Ureter (tissue), 1 donor: ENCODE measurements at places on chromosomes 2 and 18.

GRCh38 chr2:186827862-186828492, 21.0 kb downstream of the ZSWIM2 start:
- no peak for DNase-seq

- no peak for DNase-seq
These were observed 40.8 kb upstream of the SPAG16 start for GRCh38 chr2:213243189-213244044.

DNA sequence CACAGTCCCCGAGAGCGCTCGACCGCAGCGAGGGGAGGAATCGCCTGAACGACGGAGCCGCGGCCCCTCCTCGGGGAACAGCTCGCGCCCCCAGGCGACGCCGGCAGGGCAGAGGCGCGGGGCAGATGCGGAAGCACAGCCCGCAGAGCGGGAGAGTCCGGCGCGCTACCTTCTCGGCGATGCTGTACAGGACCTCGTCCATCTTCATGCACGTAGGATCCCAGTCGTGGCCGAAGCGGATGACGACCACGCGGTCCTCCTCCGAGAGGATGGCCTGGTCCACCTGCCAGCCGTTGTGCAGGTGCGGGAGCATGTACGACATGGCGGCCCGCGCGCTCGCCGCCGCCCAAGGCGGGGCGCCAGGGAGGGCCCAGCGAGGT, 302 bp downstream of the TXNL4A start:
- peak; percentile 52 for DNase-seq

DNA sequence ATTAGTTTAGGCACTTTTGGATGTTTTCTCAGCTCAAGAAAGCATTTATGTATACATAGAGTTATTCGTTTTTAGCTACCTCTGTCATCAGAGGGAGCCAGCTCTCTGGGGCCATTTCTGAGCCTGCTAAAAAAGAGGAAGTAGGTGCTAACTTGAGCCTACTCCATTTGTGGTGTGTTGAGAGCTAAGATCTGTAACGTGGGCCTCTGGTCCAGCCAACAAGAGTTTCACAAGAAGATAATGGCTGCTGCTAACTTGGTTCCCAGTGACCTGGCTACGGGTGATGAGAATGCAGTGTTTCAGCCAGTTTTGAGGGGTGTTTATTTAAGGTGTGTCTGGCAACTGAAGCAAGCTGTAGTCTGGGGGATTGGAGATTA, 182.5 kb downstream of the PRKCE start:
- DNase-seq, result no peak

DNA sequence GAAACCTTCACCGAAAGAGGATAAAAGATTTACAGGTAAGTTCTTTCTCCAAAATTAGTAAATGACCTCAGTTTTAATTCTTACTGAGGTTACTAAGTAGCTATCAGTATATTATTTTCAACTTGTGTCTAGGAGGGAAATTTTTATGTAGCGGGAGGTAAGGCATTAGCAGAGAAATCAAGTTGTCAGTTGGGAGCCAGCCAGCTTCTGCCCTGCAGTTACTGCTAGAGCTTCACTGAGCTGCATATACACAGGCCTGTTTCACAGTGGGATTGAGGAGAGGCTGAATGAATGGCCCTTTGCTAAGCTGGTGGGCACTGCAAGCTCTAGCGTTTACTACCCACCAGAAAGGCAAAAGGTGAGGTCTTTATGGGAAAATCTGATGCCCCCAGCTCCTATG, 105.7 kb downstream of the ACAA2 start:
- no peak for DNase-seq

DNA sequence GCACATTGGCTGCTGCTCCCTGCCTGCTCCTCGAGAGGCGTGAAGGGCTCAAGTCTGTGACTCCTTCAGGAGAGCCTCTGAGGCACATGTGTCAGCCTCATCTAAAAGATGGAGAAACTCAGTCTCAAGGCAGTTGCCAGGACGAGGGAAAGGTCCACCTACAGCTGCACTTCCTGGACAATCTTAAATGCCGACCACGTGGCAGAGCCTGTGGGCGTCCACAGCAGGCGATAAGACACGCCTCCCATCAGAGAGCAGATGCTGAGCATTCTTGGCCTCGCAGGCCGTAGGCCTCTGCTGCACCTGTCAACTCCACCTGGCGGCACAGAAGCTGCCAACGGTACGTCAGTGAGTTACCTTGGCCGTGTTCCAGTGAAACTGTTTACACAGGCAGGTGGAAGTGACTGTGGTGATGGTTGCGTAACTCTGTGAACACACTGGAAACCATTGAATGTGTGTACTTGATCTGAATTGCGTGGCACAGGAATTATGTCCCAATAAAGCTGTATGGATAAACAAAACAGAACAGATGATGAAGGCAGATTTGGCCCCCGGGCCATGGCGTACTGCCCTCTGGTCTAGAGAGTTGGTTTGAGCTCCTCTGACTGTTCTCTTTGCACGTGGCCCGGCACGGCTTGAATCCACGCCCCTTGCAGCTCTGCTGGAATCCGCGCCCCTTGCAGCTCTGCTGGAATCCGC, 114.5 kb downstream of the RNF144A start:
- peak; percentile 89 for DNase-seq

GRCh38 chr2:86825693-86826381, 35.1 kb upstream of the CD8A start:
- no peak for DNase-seq

- no peak for DNase-seq
These were observed 32.2 kb downstream of the PLEKHA3 start for GRCh38 chr2:178512484-178512883.

DNA sequence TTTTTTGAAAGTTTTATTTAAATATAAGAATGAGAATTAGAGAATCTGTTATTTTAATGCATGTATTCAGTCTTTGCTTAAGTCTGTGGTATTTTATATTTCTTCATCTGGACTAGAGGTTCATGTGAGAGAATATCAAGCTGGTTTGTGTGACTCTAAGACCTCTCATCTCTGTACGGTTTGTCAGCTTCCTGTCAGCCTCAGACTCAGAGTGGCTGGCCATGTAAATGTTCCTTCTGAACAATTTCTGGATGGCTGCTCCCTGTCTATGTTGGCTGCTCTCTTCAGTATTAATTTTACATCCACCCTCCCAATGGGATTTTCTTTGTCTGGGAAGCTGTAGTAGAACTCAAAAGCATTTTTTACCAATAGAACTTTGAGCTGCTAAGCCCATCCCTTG, 225.3 kb upstream of the THUMPD2 start:
- DNase-seq, result no peak

GRCh38 chr18:59149007-59149406, 9.3 kb downstream of the SEC11C start:
- DNase-seq, result no peak

GRCh38 chr18:77433076-77433475, 183.4 kb downstream of the GALR1 start:
- DNase-seq, result no peak

GRCh38 chr18:40832362-40832761, 1122.7 kb upstream of the PIK3C3 start:
- no peak for DNase-seq

GRCh38 chr18:10247021-10247741, 207.3 kb upstream of the APCDD1 start:
- DNase-seq, result no peak

- no peak for DNase-seq
These were observed 127.5 kb upstream of the DAPL1 start for GRCh38 chr2:158667586-158667985.

DNA sequence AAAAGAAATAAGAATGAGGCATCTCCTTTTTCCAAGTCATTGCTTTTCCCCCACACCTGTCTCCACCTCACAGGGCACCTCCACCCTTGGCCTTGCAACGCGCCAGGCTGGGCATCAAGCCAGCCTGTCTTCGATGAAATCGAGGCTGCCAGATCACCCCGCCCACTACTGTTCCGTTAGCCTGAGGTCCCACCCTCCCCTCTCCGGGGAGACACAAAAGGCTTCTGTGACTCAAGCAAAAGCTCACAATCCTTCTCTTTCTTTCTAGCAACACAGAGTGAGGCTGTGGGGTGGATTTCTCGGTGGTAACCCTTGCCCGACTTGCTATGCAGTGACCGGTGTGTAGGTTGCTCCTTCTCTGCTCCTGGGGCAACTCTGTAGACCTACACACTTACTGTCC, 9.9 kb downstream of the TNP1 start:
- DNase-seq, result no peak

DNA sequence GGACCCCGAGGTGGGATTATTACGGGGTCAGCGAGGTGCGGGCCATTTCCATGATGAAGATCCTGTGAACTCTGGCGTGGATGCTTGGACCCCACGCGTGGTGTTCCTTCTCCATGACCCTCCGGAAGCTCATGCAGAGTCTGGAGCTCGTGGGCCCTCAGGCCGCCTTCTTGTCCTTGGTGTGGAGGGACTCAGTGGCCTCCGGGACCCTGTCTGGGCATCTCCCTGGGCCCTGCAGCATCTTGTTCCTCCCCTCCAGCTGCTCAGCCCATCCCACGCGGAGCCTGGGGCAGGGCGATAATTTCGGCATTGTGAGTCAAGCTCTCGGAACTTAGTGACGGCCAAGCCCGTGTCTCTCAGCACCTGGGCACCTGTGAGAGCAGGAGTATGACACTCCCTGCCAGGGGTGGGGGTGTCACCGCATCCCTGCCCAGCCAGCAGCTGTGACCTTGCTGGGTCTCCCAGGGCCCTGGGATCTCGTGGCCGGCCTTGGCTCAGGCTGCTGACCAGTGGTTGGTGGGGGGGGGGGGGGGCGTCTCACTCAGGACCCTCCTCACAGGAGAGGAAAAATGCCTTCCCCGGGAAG, 24.6 kb downstream of the RTP5 start:
- peak; percentile 45 for DNase-seq

DNA sequence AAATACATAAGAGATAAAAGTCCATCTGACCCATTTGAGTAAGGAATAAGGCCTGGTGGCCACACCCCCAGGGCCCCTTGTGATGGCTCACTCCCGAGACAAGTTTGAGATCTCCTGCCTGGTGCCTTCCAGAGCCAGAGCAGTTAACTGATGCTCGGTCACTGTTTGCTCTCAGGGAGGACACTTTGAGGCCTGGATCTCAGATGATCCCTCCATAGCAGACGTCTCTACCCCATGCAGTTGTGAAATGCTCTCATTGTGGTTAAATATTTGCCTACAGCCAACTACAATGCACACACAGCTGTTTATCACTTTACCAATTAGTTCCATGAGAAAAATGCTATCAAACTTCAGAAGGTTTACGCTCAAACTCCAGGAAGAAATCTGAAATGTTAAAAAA, 12.3 kb downstream of the GYPC start:
- DNase-seq, result no peak

- DNase-seq, result no peak
These were observed 240.8 kb downstream of the ZEB2 start for GRCh38 chr2:144279165-144279564.

DNA sequence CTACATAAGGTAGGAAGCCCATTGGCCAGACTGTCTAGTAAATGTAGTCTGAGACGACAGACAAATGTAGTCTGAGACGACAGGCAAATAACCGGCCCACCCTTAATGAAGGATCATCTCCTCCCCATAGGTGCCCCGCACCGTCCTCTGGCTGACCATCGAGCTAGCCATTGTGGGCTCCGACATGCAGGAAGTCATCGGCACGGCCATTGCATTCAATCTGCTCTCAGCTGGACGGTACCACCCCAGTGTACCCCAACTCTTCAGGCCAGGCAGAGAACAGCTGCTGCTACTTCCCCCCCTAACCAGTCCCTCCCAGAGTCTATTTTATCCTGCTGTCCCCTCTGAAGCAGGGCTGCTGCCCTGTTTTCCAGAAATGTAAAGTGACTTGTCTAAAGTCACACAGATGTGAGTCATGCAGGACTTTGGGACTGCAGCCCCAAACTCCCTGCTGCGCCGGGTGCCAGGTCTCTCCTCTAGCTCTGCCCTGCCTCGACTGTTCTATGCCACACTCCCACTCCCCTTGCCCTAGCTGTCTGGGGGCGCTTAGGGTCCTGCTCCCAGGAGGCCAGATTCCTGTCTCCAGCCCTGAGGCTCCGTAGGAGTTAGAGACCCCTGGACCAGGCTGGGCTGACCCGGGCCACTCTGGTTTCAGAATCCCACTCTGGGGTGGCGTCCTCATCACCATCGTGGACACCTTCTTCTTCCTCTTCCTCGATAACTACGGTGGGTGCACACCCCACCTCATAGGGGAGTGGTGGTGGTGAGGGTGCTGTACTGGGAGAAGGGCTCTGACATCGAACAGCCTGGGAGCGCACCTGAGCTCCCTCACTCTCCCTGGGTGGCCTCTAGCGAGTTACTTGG, 4.7 kb downstream of the SLC11A1 start:
- no peak for DNase-seq

GRCh38 chr18:63730773-63731172, 28.0 kb downstream of the SERPINB11 start:
- no peak for DNase-seq

GRCh38 chr18:59799383-59800015, 100.3 kb upstream of the PMAIP1 start:
- no peak for DNase-seq

DNA sequence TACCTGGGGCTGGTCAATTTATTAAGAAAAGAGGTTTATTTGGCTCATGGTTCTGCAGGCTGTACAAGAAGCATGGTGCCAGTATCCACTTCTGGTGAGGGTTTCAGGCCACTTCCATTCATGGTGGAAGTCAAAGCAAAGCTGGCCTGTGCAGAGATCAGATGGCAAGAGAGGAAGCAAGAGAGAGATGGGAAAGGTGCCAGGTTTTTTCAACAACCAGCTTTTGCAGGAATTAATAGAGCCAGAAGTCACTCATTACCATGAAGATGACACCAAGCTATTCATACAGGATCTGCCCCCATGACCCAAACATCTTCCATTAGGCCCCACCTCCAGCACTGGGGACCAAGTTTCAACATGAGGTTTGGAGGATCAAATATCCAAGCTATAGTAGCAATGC, 56.8 kb upstream of the ST3GAL5 start:
- no peak for DNase-seq

DNA sequence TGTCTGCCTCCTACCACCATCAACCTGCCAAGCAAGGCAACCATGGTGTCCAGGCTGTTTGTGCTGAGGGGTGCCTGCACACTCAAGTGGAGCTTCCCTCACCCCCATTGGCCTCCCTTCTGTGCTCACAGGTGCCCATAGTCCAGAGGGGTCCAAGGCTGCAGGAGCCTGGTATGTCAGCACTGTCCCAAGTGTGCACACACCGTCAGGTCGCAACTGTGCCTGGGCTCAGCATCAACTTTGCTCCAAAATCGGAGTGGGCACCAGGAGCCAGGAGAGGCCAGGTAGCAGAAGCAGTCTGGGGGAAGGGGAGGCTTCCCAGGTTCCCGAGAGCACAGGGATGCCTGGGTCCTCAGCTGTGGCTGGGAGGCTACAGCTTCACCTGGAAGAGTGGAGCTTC, 1528.2 kb upstream of the SLC39A10 start:
- DNase-seq, result no peak

- no peak for DNase-seq
These were observed 14.3 kb upstream of the PTH2R start for GRCh38 chr2:208392300-208392699.

DNA sequence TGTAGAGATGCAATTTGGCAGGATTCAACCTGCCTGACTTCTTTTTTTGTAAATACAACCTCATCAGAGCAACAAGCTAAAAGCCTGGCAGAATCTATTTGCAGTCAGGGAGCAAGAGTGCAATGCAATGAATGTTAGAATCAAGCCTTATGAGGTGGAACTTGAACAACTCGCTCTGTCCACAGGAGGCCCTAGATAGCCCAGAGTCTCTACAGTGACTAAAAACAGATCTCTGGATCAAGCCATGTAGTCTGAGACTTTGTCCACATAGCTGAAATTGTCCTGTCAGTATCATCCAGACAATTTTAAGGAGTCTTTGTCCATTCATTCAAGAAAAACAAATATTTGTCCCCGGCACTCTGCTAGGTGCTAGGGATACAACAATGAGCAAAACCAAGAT, 32.0 kb upstream of the CDK5R2 start:
- no peak for DNase-seq

- no peak for DNase-seq
These were observed 232.6 kb downstream of the ATAD2B start for GRCh38 chr2:23694058-23695045.

- no peak for DNase-seq
These were observed 20.2 kb upstream of the DARS1 start for GRCh38 chr2:136005462-136006196.
